ENCODE measurements at places on chromosomes 7 and 10.

- no peak for DNase-seq
Observed at GRCh38 chr7:94069162-94069739, 65.1 kb upstream of the BET1 start.

GRCh38 chr7:95478272-95479037 is 7.3 kb upstream of the ASB4 start:
- no peak for DNase-seq

- DNase-seq: no peak
Observed at GRCh38 chr10:7611909-7612308, 54.9 kb downstream of the ITIH5 start.

DNA sequence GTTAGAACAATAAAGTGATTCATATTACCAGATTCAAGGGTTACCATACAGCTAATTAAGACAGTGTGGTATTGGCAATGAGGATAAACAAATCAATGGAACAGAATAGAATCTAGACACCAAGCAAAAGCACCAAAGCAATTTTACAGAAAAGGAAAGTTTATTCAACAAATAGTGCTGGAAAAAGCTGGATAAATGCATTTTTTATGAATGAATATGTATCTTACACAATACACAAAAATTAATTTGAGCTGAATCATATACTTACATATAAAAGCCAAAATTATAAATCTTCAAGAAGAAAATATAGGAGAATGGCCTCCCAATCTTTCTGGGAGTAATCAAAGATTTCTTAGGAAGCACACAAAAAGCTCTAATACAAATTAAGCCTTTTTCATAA is 220.4 kb upstream of the PTN start:
- DNase-seq: no peak

DNA sequence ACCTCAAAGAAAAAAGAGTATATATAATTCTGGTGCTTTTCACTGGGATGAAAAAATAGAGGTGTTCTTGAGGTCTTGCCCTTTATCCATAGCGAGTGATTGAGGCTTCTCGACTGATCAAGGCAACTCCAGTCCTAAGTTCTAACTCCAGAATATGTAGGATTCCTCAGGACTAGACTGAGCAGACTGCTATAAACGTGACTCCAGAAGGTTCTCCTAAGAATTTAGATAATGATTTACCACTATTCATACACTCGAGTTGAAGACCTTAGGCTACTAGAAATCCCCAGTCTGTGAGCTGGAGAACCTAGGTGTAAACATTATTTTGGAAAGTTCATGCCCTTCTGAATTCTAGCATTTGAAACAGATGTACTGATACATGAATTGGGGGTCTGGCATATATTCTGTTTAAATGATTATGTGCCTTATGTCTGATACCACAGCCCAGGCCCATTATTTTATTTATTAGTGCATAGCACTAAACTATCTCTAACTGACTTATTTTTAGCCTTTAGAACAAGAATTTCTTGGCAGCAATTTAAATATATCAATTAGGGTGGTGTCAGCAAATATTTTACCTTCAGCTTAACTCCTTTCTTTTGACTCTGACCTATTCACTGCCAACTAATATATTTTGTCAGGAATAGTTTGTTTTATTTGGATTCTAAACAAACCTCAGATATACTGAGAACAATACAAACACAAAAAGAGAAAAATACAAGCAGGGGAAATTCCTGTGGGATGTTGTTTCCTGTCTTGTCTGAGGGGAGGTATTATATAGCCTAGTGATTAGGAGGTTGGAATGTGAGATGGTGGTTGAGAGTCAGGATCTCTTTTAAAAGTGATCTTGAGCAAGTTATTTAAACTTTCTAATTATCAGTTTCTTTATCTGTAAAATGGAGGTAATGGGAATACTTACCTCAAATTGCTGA is 75.8 kb downstream of the PODXL start:
- no peak for DNase-seq

DNA sequence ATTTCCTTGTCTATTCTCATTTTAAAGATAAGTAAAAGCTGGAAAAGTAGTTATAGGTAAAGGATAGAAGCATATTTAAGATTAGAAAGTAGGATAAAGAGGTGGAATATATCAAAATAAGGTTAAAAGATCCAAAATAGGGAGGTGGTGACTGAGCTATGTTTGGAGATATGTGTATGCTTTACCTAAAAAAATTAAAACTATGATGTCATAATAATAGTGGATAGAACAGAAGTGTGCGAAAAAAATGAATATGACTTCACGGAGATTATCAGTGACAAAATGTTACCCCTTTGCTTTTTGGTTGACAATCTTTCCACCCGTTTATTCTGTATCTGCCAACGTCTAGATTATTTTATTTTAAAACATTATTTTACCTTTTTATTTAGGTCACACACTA is 33.4 kb upstream of the FERD3L start:
- DNase-seq: no peak

DNA sequence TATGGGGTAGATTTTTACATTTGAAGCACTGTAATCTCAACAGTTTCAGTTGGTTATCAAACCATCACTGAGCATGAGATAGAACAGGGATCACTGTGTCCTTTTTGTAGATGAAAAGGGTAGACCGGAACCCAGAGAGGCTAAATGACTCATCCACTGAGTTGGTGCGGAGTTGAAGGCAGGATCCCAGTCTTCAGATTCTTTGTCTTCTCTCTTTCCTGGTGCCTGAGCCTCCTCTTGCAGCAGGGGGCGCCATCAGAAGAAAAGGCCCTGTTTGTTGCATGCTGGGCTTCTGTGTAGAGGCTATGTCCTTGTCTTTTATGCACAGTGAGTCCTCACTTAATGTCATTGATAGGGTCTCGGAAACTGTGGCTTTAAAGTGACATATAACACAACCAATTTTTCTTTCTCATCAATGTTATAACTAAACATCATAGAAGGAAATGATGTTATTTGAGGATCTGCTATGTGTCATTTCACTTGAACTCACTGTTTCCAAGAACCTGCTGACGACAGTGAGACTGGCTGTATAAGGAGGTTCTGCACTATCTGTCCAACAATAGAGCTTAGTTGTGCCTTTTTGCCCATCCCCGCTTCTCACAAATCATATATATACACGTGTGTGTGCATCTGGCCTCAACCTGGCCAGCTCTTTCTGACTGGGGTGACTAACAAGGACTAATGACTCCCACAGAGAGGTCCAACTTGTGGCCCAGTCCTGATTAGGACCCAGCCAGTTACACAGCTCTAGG is 14.3 kb downstream of the ZNF282 start:
- peak; percentile 45 for DNase-seq

- DNase-seq: no peak
Observed at GRCh38 chr7:12323415-12323814, 80.2 kb downstream of the VWDE start.

GRCh38 chr10:7408291-7409044 is 2.4 kb downstream of the SFMBT2 start:
- DNase-seq: peak; percentile 21

GRCh38 chr10:43204042-43204942 is 62.6 kb downstream of the RASGEF1A start:
- no peak for DNase-seq

DNA sequence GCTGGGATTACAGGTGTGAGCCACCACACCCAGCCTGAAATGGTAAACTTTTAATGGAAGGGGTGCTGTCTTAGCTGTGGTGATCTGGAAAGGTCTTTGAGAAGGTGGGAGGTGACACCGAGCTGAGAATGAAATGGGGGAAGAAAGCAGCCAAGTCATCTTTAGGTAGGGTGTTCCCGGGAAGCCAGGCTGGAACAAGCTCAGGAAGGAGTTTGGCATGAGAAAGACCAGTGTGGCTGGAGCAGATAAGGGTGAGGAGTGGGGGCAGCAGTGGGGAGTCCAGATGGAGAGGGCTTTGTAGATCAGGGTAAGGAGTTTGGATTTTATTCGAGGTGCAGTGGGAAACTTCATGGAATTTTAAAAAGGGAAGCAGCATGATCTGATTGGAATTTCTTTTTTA is 30.0 kb downstream of the KIFBP start:
- DNase-seq: no peak

DNA sequence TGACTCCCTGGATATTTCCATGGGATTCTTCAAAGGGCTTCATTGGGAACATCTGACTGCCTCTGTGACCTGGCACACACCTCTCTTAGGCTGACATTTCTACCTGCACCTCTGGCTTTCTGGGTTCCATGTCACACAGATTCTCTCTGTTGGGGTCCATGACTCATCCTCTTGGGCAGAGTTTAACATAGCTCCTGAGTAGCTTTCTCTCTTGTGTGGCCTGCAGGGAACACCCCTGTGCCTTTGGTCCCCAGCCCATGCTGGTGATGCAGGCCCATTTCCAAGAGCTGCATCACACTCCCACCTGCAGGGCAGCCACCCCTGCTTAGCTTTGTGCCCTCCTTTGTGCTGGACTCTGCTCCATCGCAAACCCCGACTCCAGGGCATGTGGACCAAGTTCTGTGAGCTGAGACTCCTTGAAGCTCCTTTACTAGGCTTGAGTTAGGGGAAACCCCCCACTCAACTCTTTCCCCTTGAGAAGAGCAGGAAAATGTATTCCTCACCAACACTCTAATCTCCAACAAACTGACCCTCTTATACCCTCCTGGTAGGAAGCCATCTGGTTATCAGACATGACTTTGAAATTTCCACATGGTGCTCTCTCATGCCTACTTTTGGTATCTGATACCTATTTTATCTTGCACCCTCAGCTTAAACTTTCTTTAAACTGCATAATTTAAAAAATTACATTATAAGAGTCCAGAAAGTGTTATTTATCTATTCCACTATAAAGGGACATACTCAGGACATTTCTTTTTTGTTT is 93.3 kb downstream of the ZNF777 start:
- no peak for DNase-seq

DNA sequence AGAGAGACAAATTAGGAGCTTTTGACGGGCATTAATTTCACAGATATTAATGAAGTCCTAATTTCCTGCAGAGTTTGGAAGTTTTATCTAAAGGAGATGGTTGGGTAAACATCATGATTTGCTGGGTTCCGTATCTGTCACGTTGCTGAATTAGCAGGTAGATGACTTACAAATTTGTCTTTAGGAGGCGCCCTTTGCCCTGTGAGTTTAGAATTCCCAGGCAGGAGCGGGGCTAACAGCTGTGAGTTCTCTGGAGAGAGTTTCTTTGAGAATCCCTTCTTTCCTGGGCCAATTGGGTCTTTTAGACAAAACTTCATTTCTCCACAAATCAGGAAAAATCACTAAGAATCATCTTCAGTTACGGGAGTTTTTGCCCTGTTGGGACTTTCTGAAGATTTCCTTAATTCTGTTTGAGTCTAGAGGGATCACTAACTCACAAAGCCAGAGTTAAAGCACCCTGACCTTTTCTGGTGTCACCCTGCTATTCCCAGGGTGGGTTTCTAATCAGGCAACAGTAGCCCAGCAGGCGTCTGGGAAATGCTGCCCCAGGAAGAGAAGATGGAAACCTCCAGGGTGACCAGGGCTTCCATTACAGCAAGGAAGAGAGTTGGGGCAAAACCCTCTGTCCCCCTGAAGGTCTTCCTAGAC is 63.7 kb downstream of the PRKCQ start:
- DNase-seq: no peak

DNA sequence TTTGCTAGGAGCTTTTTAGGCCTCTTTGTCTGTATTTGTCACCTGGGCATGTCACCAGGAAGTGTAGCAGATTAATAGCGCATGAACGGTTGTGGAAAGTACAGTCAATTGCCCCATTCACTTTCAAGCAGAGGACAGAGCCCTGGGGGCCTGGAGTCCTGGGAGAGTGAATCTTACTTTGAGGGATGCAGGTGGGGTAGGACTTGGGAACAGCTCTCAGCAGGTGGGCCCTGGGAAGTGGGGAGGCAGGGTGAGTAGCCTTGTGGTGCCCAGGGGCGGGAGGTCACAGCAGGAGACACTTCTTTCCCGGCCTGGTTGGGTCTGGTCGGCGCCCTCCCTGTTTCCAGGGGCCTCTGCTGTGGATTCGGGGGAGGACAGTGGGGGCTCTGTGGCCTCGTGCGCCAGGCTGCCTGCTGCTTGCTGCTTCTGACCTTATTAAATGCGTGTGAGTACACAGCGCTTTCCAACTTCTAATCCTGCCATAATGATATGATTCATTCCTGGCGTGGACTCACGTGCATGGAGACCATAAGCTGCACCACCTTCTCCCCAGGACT is 51.6 kb upstream of the AQP1 start:
- no peak for DNase-seq

- DNase-seq: no peak
Observed at GRCh38 chr7:139821349-139822105, 7.5 kb upstream of the TBXAS1 start.

DNA sequence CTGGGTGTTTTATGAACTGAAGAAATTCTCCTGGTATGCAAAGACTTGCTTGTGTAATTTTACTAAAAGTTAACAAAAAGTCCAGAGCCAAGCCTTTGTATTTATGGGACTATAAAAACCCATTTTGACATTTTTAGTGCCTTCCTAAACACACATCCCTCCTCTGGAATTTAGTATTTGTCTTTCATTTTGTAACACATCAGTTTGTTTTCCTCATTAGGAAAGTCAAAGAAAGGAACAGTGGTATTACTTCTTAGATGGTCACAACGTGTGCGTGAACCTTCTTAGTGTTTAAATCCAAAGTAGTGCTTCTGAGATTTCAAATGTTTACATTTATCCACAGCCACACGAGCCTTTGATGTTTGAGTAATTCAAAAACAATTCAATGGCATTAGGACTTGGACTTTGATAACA is 103.2 kb upstream of the TMEM106B start:
- no peak for DNase-seq

DNA sequence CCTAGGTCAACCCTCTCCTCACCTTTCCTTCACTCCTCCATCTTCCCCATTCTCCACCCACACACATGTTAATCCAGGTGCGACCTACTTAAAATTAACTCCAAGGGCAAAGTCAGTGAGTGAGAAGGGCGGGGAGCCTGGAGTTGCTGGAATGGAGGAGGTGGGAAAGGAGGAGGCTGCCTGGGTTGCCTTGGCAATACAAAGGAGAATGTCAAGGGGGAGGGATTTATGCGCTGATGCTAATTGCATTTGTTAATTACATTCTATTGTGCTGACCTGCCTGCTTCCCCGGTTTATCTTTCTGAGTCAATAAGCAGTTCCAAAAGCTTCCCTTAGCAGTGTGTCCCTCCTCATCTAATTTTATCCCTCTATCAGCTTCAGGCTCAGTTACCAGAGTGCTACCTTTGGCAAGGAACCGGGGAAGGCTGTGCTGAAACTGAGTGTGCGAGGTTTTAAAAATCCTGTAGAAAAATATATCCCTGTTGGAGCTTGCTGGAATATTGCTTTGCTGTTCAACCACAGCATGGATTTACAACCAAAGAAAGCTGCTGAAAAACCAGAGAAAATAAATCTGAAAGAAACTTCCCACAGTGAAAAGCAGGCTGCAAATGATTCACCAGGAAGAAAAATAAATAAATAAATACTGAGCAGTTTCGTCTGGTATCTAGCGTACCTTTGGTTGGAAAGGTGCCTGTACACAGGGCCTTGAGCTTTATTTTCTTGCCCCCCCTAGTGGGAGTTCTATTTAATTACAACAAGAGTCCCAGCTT is 113.2 kb upstream of the DGKB start:
- no peak for DNase-seq
